ENCODE measurements at places on chromosomes 4 and X.

GRCh38 chr4:182975806-182976205, 58.6 kb upstream of the DCTD start:
- peak; percentile 95 for DNase-seq

DNA sequence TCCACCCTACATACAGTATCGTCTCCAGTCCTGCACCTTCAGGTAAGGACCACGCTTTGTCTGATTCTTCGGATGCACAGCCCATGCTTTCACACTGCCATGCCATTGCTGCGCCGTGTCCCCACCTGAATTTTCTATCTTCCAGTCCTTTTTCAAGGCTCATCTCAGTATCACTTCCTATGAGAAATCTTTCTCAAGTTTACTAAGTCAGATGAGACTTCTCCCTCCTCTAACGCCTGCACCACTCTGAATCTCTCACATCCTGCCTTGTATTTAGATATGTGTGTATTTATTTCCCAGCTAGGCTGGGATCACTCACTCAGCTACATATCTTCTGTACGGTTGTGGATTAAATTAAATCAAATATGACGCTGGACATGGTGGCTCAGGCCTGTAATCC, 116.8 kb downstream of the SMIM20 start:
- no peak for DNase-seq

DNA sequence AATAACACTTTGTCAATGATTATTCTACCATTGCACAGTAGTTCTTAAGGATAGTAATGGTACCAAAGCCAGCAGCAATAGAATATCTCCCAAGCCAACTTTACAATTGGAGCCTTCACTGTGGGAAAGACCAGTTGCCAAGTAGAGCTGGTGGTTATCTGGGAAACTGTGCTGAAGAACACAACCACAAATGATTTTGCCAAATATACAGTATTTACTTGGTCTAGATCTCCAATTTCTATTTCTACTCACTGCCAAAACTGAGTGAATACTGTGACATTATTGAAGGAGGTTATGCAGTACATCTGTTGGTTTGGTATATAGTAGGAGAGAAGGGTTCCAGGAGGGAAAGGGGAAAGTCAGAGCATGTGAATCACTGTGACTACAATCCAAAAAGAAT, 3.8 kb downstream of the TET2 start:
- DNase-seq, result no peak

GRCh38 chr4:93513851-93514250, 314.7 kb upstream of the ATOH1 start:
- DNase-seq, result no peak

- peak; percentile 76 for DNase-seq
These were observed 106.9 kb upstream of the ACSL4 start for GRCh38 chrX:109839694-109840567.

DNA sequence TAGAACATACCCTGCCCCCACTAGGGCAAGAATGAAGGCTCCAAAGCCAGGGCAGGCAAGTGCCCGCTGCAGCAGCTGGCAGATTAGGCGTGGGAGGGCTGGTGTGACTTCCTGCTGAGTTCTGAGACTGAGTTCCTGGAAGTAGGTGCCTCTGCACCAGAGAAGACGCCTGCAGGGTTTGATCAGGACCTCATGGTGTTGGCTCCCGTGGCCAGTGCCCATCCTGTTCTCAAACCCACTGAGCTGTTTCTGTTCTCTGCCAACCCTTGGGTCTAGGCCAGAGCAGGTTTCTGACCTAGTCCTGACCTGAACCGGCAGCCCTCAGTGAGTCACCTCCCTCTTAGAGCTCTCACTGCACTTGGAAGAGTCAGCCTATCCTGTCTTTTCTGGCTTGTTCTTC, 220.7 kb downstream of the HS6ST2 start:
- no peak for DNase-seq

DNA sequence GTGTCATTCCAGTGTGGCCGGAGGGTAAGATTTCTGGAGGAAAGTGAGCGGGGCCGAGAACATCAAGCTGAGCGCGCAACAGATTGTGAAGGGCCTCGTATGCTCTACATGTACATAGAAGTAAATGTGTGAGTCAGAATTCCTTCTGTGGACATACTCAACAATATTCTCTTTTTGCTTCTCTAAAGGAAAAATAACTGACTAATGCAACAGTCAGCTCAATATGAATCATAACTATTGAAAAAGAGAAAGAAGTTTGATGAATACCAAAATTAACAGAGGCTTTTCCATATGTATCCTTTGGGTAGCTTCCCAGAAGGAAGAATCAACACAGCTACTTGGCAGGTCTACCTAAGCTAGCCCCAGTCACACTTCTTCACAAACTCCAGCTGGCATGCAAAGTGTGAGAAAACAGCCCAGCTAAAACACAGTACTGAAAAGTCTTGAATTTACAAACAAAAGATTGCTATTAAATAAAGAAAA, 87.5 kb upstream of the ZFP42 start:
- peak; percentile 34 for DNase-seq

- DNase-seq, result no peak
These were observed 60.7 kb downstream of the PPP3CA start for GRCh38 chr4:101286663-101287062.

GRCh38 chrX:109199726-109200125, 282.2 kb downstream of the GUCY2F start:
- DNase-seq, result peak; percentile 4

GRCh38 chr4:107774681-107775080, 50.1 kb upstream of the SGMS2 start:
- no peak for DNase-seq

GRCh38 chrX:9948406-9948805, 18.8 kb upstream of the CLDN34 start:
- DNase-seq, result no peak

- DNase-seq, result no peak
These were observed 61.5 kb downstream of the PCDH18 start for GRCh38 chr4:137470806-137471205.

DNA sequence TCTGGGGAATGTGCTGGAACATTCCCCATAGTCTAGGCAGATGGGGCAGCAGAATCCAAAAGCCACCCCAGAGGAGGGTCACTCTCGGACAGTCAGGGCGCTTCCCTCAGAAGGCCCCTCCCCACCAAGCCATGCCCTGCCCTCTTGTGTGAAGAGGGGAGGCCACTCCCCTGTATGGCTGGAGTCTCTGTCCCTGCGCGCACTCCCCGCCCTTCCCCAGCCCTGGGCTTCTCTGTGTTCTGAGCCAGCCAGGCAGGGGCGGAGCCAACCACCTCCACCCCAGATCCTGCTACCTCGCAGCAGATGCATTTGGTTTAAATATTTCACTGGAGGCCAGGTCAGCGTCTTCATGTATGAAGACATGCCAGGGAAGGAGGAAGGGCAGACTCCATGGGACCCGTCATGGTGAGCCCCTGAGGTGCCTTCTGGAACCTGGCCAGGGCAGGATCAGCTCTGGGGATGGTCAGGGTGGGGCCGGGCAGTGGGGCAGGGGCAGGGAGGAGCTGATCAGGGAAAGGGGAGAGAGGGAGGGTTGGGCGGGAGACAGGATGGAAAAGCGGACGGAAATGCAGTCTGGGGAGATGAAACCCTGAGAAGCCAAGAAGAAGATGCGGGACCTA, 107.3 kb downstream of the ADRA2C start:
- no peak for DNase-seq

DNA sequence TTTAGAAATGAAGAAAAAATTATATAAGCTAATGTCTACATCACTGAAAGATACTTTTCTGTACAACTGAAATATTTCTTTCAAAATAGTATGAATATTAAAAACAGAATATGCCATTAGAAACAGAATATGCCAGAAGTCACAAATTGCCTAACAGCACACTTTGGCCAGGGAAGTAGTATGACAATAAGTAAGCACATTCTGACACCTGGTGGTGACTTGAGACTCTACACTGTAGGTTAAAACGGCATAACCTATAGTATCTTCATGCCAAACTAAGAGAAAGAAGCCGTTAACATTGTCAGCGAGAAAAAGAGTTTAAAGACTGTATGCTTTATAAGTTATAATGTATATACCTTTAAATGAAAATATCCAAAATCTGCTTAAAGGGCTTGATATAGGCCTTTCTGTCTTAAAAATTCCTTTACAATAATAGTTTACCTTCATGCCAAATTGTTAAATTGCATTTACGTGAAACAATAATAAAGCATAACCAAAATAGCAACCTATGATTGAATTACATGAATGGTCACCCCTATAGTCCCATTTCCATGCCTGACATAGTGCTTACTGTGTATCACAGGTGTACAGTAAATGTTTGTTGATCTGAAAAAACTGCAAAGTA, 32.8 kb downstream of the FAM13A start:
- DNase-seq, result peak; percentile 65
